Stromal cell of bone marrow (primary cell): ENCODE measurements at places on chromosomes 12 and 14.

DNA sequence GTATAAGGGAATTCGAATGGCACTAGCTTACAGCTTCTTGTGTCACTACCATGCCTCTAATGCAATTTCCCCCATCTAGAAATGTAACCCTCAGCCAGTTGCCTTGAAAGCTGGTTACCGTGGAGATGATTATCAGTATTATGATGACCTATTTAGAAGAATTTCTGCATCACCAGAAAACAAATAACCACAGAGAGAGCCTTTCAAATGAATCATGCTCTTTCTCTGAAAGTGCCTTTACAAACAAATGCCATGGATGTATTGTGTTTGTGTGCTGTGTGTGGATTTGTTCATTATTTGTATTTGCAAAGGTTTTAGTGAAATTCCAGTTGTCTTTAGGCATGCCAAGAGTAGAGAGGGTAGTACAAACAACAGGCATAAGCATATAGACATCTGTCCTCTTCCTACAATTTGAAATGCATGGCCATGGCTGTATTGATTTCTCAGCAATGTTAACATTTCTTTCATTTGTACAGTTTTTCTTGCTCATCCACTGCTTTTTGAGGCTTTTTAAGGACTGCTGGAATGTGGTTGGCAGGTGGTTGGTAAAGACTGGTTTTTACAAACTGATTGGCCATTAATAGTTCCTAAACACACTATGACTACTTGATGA is 266.5 kb downstream of the PAWR start:
- DNase-seq: peak; percentile 92

- no peak for DNase-seq
Observed at GRCh38 chr12:47207829-47208248, 128.1 kb upstream of the AMIGO2 start.

DNA sequence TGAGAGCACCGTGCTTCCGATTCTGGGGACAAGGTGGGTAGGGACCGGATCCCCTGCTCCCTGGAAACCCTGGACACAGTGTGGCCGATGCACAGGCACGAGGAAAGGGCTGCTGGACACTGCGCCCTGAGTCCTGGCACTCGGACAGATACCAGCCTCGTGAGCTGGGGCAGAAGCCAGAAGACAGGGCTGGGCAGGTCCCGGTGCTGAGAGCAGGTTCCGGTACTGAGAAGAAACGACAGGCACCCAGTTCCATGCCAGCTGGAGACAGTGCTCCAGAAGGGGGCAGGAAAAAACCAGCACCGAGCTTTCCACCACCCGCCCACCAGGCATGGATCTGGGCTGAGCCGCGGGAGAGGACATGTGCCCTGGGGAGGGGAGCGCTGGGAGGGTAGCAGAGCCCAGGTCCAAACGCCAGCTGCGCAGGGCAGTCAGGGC is 6.5 kb downstream of the XRCC3 start:
- DNase-seq: no peak

DNA sequence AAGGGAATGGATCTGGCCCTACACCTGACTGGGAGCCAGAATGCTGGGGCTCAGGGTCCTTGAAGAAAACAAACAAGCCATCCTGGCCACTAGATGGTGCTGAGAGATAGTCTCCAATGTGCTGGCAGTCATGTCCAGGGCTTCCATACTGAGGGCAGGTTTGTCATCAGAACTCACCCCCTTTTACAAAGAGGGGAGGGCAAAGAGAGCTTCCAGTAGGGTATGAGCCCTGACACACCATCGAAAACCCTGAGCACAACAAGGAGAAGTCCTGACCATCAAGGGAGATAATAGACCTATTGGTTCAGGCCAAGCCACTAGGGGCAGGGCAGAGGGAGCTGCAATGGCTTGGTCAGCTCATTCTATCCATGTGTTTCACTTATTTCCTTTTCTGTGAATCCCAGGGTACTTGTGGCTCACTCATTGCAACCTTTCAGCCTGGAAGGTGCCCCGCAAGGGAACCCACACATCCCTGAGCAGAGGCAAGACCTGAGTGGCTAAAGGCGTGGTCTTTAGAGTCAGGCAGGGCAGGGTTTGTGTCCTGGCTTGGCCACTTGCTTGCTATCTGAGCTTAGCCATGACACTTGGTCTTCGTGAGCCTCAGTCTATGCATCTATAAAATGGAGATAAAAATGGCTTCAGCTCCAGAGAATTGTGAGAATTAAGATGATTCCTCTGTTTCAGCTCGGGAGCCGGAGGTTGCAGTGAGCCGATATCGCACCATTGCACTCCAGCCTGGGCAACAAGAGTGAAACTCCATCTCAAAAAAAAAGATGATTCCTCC is 6.2 kb upstream of the PLEKHH1 start:
- peak; percentile 18 for DNase-seq

DNA sequence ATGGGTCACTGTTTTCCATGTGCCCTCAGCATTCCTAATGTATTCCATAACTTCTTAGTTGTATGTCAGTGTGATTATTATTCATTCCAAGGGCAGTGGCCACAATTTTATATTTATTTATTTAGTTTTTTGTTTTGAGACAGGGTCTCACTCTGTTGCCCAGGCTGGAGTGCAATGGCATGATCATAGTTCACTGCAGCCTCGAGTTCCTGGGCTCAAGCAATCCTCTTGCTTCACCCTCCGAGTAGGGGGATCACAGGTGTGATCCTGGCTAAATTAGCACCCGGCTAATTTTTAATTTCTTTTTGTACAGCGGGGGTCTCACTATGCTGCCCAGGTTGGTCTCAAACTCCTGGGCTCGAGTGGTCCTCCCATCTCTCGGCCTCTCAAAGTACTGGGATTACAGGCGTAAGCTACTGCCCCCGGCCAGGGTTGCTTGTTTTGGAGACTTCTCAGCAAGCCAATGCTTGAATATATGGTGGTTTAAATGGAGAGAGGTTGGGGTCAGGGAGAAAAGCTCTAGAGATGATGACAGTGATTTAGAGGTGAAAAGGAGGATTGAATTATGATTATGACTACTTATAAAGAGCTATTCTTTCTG is 7.6 kb downstream of the GPRC5A start:
- no peak for DNase-seq

- DNase-seq: no peak
Observed at GRCh38 chr12:82207556-82207955, 150.6 kb downstream of the CCDC59 start.

GRCh38 chr12:80293347-80293746 is 150.7 kb upstream of the PTPRQ start:
- DNase-seq: no peak
